ENCODE measurements at places on chromosomes 3 and 15.

DNA sequence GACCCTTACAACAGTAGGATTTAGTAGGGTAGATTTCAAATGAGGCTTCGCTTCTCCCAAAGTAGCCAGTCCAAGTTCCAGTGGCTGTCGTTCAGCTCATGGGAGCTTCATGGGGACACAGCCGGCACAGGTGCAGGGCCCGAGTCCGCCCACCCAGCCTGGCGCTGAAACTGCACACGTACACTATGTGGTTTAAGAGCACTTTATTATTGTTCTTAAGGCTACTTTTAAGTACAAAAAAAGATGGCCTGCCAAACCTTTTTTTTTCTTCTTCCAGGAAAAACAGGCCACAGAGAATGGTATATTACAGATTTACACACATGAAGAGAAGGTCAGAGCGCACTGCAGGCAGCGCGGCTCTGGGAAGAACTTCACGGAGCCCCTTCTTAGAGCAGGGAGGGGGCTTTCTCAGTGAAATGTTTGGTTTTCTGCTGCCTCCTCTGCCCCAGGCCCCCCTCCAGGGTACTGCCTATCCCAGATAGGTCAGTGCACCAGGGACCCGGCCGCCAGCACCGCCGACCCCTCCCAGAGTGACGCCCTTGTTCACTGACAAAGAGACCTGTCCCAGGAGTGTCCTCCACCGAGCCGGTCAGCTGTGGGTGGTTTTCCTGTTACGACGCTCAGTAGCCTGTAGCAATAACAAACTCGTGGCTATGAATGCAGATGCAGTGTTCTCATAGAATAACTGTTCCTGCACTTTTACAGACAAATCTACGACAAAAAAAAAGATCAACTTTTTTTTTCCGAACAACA lies 87.7 kb downstream of the VGLL4 start:
- DNase-seq = no peak

- no peak for DNase-seq
Measured at GRCh38 chr15:47039225-47039624, 678.1 kb upstream of the SEMA6D start.

DNA sequence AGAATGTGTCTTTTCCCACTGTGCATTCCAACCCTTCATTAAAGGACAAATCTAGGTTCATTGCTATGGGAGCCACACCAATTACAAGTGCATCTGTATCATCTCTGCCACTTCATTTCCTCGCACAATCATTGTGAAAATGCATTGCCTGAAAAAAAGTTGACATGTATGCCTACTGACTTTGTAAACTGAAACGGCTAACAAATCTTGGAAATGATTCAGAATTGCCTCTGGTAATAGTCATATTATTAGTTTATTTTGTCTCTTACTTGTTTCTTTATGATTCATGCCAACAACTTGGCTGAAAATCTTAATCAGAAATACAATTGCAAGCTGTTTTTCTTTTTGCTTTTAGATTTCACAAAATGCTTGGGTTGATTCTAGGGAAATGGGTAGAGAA lies 497.1 kb downstream of the ZIC1 start:
- no peak for DNase-seq

GRCh38 chr15:65365229-65365628 lies 12.6 kb downstream of the IGDCC3 start:
- DNase-seq = no peak

DNA sequence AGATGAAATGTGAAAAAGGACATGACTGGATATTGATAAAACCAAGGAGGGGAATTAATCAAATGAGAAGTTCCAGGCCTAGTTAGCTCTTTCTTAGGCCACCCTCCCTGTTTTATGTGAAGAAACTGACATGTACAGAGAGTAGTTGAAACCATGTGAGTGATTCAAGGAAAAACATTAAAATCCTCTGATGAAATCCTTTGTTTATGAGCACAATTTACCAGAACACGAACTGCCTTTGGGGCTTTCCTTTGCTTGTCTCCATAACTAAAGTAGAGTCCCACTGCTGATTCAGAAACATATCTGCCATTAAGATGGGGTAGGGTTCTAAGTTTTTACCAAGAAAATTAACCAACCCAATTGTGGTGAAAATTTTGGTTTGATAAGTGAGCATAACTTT lies 558.3 kb downstream of the NR2F2 start:
- DNase-seq = no peak

- DNase-seq = no peak
Measured at GRCh38 chr3:143167969-143168854, 48.6 kb downstream of the CHST2 start.

DNA sequence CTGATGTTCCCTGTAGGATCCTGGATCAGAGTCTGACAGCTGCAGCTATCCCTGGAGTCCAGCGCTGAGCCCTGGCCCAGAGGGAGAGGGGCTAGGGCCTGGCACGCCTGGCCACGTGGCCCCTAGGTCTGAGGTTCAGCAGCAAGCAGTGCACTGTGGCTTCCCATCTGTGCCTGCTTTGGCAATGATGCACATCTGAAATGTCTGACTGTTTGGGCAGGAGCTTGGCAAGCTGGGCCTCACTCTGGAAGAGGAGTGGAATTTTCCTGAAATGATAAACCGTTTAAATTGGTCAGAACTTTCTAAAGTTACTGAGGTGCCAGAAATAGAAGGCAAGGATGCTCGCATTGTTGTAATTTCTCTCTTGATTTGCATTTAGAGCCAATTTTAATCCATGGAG lies 48.8 kb upstream of the MRPS22 start:
- DNase-seq = no peak

- DNase-seq = no peak
Measured at GRCh38 chr3:12325586-12326515, 37.0 kb downstream of the PPARG start.

GRCh38 chr3:53938645-53939044 lies 47.0 kb upstream of the SELENOK start:
- no peak for DNase-seq

DNA sequence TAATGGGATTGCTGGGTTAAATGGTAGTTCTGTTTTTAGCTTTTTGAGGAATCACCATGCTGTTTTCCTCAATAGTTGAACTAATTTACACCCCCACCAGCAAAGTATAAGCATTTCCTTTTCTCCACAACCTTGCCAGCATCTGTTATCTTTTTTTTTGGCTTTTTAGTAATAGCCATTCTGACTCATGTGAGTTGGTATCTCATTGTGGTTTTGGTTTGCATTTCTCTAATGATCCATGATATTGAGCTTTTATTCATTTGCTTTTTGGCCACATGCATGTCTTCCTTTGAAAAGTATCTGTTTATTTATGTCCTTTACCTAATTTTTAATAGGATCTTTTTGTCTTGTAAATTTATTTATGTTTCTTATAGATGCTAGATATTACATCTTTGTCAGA lies 288.2 kb downstream of the EPHA6 start:
- DNase-seq = no peak

- DNase-seq = no peak
Measured at GRCh38 chr3:151686257-151686656, 47.5 kb upstream of the AADACL2 start.

DNA sequence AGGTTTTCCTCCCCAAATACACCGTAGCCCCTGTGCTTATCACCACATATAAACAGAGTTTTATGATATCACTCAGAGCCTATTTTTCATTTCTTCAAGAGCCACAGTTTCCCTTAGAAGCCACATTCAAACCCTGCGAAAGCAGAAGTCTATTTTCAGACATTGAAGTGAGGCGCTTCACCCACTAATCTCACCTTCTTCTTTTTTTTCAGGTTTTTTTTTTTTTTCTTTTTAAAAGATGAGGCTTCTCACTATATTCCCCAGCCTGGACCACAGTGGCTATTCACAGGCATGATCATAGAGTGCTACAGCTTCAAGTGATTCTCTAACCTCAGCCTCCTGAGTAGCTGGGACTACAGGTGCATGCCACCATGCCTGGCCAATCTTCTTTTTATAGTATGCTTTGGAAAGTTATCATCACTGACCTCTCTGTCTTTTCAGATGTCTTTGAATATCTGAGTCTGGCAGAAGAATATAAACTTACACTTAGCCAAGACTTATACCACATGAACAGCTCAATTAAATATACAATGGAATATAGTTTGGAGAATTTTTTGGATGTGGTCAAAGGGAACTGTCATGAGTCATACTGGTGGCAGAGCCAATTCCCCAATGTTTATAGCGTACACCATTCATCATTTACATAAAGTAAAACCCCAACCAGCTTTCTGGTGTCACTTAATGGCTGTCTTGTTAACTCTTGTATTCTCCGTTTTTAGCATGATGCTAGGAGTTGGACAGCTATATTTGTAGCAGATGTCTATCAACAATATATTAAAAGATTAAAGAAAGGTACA lies 59.7 kb upstream of the CCDC50 start:
- no peak for DNase-seq

GRCh38 chr15:67832031-67832551 lies 6.8 kb downstream of the SKOR1 start:
- DNase-seq = no peak

- no peak for DNase-seq
Measured at GRCh38 chr3:105891101-105891500, 22.3 kb upstream of the CBLB start.

- no peak for DNase-seq
Measured at GRCh38 chr3:44969154-44969827, 6.7 kb downstream of the ZDHHC3 start.

GRCh38 chr3:172716476-172716875 lies 5.6 kb upstream of the NCEH1 start:
- no peak for DNase-seq
